ENCODE measurements at places on chromosomes 4 and X. TPM values are rescaled to one million over a fixed set of nuclear protein-coding genes. Genes with fewer than 3 reads are reported as not detected.

DNA sequence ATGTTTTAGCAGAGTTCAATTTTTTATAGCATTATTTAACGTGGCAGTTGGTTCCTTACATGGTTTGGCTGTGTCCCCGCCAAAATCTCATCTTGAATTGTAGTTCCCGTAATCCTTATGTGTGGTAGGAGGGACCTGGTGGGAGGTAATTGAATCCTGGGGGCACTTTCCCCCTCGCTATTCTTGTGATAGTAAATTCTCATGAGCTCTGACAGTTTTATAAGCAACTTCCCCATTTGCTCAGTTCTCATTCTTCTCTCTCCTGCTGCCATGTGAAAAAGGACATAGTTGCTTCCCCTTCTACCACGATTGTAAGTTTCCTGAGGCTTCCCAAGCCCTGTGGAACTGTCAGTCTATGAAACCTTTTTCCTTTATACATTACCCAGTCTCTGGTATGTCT is 329.5 kb downstream of the GRIA2 start:
- no peak overlapping the region for H3K4me3 ChIP-seq
- DNase-seq: no peak
- no peaks in the 10 kb centered on the region for H3K27me3 ChIP-seq
- H3K27ac ChIP-seq: no peak overlapping the region

DNA sequence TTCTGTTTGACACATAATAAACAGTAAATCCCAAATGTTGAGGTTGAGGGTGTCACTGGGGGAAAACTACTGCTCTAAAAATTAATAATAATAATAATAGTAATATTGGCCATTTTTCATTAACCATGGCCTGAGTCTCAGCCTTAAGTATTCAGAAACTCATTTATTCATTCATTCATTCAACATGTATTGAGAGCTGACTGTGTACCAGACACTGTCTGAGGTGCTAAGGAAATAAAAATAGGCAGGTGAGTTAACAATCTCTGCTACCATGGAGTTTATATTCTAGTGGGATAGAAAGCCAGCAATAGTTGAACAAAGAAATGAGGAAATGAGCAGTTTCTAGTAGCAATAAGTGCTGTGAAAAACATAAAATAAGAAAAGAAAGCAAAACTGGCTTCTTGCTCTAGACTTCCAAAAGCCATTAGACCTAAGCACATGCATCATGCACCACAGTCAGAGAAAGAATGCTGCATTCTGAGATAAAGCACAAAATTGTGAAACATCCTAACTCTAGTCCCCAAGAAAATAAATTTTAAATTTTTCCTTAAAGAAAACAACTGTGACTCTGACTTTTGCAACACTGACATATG is 278.7 kb downstream of the RCHY1 start:
- H3K27me3 ChIP-seq: peaks cover 2% of the 10 kb centered on the region
- H3K4me3 ChIP-seq: no peak overlapping the region
- no peak for DNase-seq
- no peaks in the 10 kb centered on the region for H3K4me1 ChIP-seq
- H3K27ac ChIP-seq: no peak overlapping the region
- no peaks in the 10 kb centered on the region for H3K36me3 ChIP-seq

- H3K27me3 ChIP-seq: no peaks in the 10 kb centered on the region
- no peak overlapping the region for H3K4me3 ChIP-seq
- no peak overlapping the region for H3K27ac ChIP-seq
- no peak for DNase-seq
Measured at GRCh38 chr4:168930413-168931196, 79.5 kb downstream of the CBR4 start.

GRCh38 chrX:46204721-46205422 is 340.3 kb downstream of the ZNF674 start:
- no peaks in the 10 kb centered on the region for H3K36me3 ChIP-seq
- peaks cover 12% of the 10 kb centered on the region for H3K4me1 ChIP-seq
- H3K27ac ChIP-seq: no peak overlapping the region
- no peak overlapping the region for H3K4me3 ChIP-seq
- no peak for DNase-seq

- H3K4me3 ChIP-seq: peak overlapping the region; percentile 90
- H3K27ac ChIP-seq: peak overlapping the region; percentile 85
- peaks cover 3% of the 10 kb centered on the region for H3K27me3 ChIP-seq
- peak; percentile 57 for DNase-seq
- peaks cover 14% of the 10 kb centered on the region for H3K4me1 ChIP-seq
- H3K36me3 ChIP-seq: no peaks in the 10 kb centered on the region
Measured at GRCh38 chr4:183722731-183723560, 63.9 kb downstream of the TRAPPC11 start.

GRCh38 chr4:42420140-42420539 is 22.9 kb downstream of the SHISA3 start:
- no peak overlapping the region for H3K4me3 ChIP-seq
- H3K27ac ChIP-seq: peak overlapping the region; percentile 25
- H3K27me3 ChIP-seq: no peaks in the 10 kb centered on the region
- no peaks in the 10 kb centered on the region for H3K4me1 ChIP-seq
- DNase-seq: no peak
- peaks cover 45% of the 10 kb centered on the region for H3K36me3 ChIP-seq

DNA sequence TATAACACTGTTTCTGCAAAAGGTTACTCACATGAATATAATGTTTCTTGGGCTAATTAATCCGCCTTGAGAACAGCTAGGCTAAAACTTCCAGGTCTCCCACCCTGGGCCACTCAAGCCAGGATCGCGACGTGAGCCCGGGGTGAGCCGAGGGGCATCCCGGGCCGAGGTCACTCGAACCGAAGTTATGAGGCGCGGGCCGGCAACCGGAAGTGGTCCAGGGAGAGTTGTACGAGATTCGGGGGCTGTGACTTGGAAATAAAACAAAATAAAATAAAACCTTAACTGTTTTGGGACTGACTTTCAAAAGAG is 317 bp downstream of the CMC4 start:
- peak overlapping the region; percentile 83 for H3K4me3 ChIP-seq
- peaks cover 45% of the 10 kb centered on the region for H3K4me1 ChIP-seq
- peaks cover 6% of the 10 kb centered on the region for H3K36me3 ChIP-seq
- no peak for DNase-seq
- no peaks in the 10 kb centered on the region for H3K27me3 ChIP-seq

DNA sequence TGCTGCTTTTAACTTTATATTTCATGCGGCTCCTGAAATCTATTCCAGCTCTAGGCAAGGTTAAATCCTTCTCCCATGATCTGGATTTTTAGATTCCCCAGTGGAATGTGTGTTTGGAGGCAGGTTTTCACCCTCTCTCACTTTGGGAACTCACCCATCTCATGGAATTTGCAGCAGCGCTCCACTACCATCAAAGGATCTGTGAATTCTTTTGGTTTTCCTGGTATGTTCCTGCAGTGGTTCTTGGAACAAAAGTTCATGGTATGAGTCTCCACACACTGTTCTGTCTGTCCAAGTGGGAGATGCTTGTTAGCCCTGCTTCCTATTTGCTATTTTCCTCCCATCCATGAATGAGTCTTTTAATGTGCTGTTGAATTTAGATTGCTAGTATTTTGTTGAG is 14.0 kb downstream of the APOOL start:
- DNase-seq: no peak
- no peak overlapping the region for H3K27ac ChIP-seq
- H3K27me3 ChIP-seq: peaks cover 3% of the 10 kb centered on the region
- peaks cover 2% of the 10 kb centered on the region for H3K4me1 ChIP-seq
- H3K36me3 ChIP-seq: peaks cover 14% of the 10 kb centered on the region

DNA sequence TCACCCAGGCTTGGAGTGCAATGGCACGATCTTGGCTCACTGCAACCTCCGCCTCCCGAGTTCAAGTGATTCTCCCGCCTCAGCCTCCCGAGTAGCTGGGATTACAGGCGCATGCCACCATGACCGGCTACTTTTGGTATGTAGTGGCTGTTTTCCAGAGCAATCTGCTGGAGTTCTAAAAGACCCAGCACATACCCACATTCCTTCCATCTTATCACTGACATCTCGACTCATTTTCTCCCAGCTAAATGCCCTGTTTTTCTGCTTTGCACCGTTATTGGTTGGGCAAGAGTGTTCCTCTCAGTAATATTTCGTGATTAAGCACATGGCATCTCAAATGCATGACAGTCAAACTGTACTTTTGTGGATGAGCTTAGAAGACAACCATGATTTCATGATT is 53.7 kb downstream of the PRKX start:
- H3K36me3 ChIP-seq: peaks cover 5% of the 10 kb centered on the region
- no peak overlapping the region for H3K4me3 ChIP-seq
- H3K27me3 ChIP-seq: no peaks in the 10 kb centered on the region
- no peak for DNase-seq
- H3K4me1 ChIP-seq: peaks cover 22% of the 10 kb centered on the region
- H3K27ac ChIP-seq: no peak overlapping the region

- H3K27ac ChIP-seq: no peak overlapping the region
- H3K36me3 ChIP-seq: no peaks in the 10 kb centered on the region
- no peaks in the 10 kb centered on the region for H3K4me1 ChIP-seq
- no peak for DNase-seq
Measured at GRCh38 chrX:12877386-12877785, 10.5 kb downstream of the TLR7 start.

Gene CNGA1
- not detected for polyA plus RNA-seq

Gene DMP1
- polyA plus RNA-seq: not detected

Gene KLHL4
- polyA plus RNA-seq: not detected
